Stimulated activated CD4-positive, alpha-beta T cell treated with anti-CD3 and anti-CD28 coated beads, Interleukin-1b, Interleukin-23, amount 100 ng/mL, for 1 hour (primary cell): ENCODE measurements at places on chromosomes 2 and 18.

- no peak for DNase-seq
These were observed 215.7 kb upstream of the HNMT start for GRCh38 chr2:137748533-137748932.

DNA sequence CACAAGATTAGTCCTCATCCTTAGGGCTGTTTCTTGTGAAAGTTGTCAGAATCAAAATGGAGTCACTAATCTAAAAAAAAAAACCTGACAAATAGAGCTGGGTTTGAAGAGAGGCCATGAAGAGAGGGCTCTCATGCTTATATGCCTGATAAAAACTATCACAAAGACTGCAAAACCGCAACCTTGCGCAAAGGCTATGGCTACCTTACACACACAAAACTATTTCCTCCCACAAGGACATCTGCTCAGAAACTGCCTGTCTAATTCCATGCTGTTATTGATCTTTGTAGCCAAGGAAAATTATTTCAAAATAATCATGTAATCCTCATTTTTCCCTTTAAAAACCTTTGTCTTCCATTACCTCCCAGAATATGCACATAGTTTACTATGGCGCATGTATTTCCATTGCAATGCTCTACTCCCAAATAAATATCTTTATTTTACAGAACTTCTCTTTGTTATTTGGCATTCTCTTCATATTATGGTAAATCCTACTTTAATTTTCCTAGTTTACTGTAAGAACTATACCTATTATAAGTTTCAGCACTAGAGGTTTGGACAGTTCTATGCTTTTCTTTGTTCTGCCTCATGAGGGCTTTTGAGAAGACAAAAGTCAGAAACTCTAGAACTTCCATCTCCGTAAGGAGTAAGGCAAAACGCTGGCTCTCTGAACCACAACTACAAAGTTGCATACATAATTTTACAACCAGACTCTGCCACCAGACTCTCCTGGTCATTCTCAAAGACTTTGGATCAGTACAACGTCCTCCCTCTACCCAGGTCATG lies 9.6 kb upstream of the DPYSL5 start:
- DNase-seq, result no peak

- DNase-seq, result no peak
These were observed 39.4 kb upstream of the PKDCC start for GRCh38 chr2:42008241-42008921.

DNA sequence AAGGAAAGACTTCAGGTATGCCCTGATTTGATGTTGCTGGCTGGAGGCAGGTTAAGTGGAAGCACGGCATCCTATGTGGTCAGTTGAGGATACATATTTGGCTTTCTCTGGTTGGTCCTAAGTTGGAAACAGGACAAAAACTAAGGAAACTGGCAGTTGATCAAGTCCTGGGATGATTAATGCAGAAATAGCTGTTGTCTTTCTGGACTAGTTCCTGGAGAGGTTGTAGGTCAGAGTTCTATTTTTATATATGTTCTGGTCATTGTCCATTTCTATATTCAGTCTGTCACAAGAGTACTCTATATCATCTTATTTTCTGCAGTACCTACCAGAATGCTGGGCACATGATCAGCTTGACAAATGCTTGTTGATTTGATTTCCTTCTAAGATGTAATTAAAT lies 4.0 kb upstream of the SLC35F5 start:
- DNase-seq, result no peak

GRCh38 chr2:165193178-165193777 lies 10.6 kb downstream of the SCN3A start:
- DNase-seq, result no peak

DNA sequence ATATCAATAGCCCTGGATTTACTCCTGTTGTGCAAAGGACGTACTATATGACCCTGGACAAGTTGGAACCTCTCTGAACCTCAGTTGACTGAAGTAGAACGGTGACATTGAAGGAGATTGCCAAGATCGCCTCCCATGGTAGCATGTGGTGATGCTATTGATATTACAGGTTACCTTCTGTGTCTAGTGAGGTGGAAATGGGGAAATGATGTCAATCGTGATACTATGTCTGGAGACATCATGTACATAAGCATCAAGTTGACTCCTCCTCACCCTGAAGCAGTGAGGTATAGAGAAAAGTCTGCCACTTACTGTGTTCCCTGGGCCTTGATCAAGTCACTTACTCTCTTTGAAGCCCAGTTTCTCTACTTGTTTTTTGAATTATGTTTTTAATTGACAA lies 93.9 kb downstream of the KLF7 start:
- DNase-seq, result no peak

GRCh38 chr2:36589230-36589630 lies 8.7 kb downstream of the FEZ2 start:
- no peak for DNase-seq

- no peak for DNase-seq
These were observed 74.3 kb upstream of the ADAM23 start for GRCh38 chr2:206368933-206369569.

DNA sequence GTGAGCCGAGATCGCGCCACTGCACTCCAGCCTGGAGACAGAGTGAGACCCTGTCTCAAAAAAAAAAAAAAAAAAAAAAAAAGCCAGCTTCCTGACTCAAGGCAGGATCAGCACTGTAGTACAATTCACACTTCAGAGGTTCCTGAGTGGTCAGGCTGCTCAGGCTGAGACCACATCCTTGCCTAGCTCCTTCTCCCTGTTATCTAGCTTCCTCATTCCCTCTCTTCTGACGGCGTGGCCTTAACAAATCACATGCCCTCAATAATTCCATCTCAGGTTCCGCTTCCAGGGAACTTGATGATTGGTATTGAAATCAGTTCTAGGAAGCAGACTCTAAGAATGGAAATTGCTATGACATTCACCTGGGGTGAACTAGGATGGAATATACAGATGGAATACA lies 29.8 kb upstream of the KDM3A start:
- no peak for DNase-seq

GRCh38 chr2:150346806-150347205 lies 140.7 kb downstream of the RND3 start:
- no peak for DNase-seq

DNA sequence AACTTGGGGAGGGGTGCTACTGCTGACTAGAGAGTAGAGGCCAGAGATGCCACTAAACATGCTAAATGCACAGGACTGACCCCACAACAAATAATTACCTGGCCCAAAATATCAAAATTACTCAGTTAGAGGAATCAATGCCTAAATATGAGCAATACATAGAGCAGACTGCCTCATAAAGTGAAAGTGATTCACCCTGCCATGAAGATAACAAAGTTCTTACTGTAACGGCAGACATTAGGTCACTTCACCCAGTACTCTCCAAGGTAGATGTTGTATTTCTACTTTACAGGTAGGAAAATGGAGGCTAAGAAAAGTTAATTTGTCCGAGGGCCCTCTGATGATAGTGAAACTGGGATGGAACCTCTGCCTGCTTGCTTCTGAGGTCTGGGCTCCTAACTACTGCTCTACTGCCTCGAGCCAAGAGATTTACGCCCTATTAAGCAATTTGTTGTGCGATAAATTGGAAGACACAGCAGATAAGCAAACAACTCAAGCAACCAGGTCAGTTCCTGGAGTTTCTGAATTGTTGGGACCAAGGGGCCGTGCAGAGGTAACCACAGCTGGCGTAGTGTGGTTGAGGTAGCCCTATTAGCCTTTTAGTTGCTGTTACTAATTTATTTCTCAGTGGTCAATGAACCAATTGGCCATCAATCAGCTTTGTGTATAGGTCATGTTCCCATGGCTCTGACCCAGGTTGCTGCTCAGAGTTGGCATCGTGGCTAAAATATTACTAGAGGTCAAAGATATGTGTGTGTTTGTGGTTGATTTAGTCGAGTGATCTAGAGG lies 4.8 kb downstream of the DHRS9 start:
- no peak for DNase-seq

DNA sequence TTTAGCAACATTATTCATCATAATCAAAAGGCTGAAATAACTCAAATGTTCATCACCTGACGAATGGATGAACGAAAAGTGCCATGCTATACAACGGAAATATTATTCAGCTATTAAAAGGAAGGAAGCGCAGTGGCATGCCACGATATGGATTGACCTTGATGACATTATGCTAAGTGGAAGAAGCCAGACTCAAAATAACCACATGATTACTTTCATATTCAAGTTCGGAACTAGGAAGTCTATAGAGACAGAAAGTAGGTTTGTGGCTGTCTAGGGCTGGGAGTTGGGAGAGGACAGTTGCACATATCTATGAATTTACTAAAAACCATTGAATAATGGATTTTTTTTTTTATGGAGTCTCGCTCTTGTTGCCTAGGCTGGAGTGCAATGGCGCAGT lies 13.4 kb upstream of the PDIA6 start:
- DNase-seq, result no peak

DNA sequence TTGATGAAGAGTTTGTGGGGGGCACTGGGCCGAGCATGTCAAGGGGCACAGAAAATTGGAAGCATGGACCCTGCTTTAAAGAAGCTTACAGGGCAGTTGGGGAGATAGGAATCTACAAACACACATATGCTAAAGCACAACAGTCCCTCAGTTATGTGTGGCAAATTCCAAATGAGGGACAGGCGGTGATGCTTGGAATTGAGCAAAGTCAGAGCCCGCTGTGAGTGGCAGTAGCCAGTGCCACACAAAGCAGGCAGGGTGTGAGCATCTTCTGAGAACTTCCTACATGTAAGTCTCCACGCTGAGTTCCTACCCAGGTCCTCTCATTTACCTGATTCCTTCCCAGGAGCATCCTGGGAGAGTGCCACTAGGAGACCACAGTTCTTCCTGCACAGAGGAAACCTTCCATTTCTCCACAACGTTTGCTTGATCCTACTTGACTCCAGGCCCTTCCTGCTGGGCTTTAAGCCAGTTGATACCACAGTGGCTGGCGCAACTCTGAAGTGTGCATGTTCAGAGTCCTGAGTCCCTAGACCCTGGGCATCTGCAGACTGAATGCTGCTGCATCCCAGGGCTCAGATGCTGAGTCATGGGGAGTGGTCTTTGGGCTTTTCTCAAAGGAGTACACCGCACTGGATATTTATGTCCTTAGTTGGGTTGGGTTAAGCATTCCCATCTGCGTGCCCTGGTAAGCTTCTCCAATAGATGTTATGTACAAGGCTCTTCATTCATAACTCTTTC lies 287.3 kb upstream of the REV1 start:
- DNase-seq, result no peak

- DNase-seq, result no peak
These were observed 3.2 kb downstream of the TBC1D8 start for GRCh38 chr2:101147971-101148370.

DNA sequence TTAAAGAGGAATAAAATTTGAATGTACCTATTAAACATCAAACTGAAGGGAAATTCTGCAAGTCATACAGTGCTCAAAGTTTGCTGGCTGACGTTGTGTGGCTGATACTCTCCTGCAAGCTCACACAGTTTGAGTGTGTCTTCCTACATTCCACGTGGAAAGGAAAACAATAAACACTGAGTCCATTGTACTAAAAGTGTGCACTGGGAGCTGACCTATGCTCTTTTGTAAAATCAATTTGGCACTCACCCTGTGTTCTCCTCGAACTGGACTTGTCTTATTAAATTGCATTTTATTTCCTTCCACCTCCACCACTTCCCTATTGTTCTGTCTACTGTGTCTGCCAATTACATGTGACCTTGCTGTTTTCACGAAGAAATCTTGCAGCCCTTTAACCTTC lies 458.0 kb downstream of the CPS1 start:
- no peak for DNase-seq
